ENCODE measurements at places on chromosomes 4 and X.

GRCh38 chr4:85952528-85952927 lies 407.3 kb downstream of the MAPK10 start:
- DNase-seq = no peak

GRCh38 chrX:38233891-38234667 lies 13.4 kb upstream of the SRPX start:
- DNase-seq = no peak

GRCh38 chr4:86506591-86506990 lies 87.5 kb upstream of the PTPN13 start:
- DNase-seq = no peak

- DNase-seq = no peak
These were observed 722 bp upstream of the NBDY start for GRCh38 chrX:56728321-56728720.

GRCh38 chr4:108429662-108430061 lies 190.7 kb upstream of the RPL34 start:
- no peak for DNase-seq

DNA sequence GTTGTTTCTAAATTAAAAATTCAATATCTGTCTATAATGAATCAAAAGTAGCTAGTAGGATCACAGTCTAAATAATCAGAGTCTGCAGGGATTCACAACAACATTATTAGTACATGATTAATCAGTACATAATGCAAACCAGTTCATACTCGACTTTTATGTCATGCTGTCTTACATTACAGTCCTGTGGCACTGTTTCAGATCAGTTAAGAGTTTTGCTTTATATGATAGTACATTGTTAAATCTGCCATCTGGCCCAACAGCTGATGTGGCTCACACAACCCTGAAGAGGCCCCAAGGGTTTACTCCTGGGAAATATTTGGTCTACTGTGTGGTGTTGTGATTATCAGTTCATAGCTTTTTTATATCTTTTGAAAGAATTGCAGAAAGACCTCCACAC lies 247.1 kb upstream of the ETNPPL start:
- no peak for DNase-seq

DNA sequence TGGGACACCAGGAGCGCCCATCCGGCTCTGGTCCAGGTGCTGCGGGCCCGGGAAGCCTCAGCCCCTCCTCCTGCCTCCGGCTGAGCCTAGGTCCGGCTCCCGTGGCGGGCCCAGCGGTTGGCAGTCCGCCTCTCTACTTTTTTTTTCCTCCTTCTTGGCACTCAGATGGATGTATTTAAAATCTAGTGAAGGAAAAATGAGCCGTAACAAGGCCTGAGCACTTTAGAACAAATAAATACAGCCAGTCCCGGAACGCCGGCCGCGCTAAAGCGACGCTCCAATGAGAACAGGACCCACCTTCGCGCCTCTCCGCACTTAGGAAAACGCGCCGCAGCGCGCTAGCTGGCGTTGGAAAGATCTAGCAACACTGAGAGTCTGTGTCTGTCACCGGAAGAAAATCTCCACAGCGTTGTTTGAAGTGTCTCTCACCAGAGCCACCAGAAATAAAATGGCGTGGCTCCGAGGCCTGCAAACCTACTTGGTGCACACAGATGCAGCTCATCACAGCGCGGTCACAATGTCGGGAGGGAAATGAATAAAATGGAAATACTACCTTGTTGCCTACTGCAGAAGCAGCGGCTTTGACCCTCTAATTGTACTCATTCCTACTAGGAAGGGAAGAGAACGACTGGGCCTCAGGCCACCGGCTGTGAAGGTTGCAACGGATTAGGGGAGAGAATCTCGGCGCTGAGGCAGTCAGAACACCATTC lies 4.7 kb downstream of the NEUROG2 start:
- no peak for DNase-seq

DNA sequence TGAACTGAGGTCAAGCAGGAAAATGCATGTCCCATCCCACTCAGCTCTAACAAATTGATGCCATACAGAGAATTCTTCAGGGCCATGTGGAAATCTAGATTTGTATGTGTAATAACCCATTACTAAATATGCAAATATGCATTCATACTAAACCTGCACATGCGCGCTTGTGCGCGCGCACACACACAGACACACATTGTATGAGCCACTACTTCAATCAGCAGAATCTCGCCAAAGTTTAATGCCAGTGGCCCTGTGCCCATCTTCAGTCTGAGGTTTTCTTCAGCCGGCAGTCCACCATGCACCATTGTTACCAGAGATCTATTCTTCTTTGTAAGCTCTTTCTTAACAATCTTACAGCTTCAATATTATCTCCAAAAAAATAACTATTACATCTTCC lies 276.4 kb downstream of the PDGFC start:
- DNase-seq = no peak

- no peak for DNase-seq
These were observed 219.2 kb downstream of the KIT start for GRCh38 chr4:54877006-54877405.

- no peak for DNase-seq
These were observed 102.1 kb downstream of the ANOS1 start for GRCh38 chrX:8629871-8630270.

DNA sequence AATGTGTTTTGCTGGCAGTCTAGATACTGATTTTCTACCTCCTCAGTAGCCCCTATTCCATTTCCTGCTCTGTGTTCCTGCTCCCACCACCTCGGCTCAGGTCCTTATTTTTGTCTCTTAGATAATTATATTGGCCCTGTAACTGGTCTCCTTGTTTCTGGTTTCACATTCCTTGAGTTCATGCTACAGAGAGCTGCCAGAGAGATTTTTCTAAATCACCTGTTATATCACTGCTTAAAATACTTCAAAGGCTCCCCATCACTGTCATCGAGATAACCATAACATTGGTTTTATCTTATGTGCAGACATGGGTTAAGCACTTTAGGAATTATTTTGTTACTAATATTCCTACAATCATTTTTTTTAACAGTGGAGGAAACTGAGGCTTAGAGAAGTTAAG lies 9.6 kb downstream of the SYNPO2 start:
- no peak for DNase-seq

DNA sequence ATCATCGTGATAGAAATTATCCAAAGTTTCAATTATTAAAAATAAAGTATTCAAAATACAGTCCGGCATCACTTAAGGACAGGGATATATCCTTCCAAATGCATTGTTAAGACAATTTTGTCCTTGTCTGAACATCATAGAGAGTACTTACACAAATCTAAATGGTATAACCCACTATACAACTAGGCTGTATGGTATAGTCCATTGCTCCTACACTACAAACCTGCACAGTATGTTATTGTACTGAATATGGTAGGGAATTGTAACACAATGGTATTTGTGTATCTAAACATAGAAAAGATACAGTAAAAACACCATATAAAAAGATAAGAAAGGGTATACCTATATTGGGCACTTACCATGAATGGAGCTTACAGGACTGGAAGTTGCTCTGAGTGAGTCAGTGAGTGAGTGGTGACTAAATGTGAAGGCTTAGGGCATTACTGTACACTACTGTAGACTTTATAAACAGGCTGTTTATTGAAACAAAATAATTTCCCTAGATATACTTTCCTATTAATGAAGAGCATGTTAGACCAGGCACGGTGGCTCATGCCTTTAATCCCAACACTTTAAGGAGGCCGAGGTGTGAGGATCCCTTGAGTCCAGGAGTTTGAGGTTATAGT lies 44.8 kb upstream of the PTPN13 start:
- DNase-seq = no peak

DNA sequence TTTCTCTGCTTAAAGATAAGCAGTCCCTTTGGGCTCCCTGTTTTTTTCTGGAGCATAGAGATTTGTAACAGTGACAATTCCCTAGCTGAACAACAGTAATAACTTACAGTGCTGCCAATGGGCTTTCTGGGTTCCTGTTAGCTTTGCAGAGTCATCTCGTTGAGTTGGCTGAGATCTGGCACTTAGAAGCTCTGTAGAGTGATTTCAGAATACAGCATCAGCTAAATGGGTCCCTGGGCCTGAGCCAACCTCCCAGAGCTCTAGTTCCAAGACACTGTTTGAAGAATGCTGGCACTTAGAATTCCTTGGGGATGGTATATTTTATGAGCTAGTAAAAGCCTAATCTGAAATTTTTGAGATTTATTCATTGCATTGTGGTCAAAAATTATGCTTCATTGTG lies 43.5 kb upstream of the SERTM2 start:
- no peak for DNase-seq

DNA sequence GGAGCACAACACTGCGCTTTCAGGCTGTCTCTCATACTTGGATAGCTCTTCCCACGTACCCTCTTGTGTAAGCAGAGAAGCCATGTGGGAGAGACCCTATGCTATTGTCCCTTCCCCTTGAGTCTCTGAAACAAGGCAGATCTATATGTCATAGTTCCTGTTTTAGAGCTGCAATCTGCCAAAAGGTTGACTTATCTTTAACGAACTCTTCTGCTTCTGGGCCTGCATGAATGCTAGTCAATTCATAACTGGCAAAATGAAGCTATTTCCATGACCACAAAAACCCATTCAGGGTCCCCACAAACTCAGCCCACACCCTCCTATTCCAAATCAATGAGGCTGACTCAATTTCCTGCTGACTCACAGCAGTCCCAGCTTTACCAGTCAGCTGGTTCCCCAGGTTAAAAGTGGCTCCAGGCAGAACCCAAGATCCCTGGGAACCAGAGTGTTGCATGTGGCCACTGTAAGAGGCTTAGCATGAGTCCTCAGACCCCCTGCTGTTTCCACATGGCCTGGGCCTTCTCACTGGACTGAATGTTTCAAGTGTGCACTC lies 25.3 kb upstream of the SOD3 start:
- DNase-seq = no peak

DNA sequence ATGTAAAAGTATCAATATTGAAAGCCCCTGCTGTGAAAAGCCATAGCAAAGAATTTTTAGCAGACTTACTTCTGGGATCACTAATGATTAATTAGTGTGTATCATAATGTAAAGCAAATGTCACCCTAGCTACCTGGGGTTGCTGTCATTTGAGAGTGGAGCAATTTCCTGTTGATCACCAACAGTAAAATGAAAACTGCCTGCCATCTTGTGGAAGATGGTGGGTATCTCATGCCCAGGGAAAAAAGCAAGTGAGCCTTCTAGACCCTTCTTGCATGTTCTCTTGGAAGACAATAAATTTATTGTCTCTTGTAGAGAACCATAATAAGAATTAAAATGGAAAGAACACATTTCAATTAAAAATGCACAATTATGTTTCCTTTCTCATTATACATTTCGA lies 360.2 kb downstream of the ZIC3 start:
- no peak for DNase-seq

DNA sequence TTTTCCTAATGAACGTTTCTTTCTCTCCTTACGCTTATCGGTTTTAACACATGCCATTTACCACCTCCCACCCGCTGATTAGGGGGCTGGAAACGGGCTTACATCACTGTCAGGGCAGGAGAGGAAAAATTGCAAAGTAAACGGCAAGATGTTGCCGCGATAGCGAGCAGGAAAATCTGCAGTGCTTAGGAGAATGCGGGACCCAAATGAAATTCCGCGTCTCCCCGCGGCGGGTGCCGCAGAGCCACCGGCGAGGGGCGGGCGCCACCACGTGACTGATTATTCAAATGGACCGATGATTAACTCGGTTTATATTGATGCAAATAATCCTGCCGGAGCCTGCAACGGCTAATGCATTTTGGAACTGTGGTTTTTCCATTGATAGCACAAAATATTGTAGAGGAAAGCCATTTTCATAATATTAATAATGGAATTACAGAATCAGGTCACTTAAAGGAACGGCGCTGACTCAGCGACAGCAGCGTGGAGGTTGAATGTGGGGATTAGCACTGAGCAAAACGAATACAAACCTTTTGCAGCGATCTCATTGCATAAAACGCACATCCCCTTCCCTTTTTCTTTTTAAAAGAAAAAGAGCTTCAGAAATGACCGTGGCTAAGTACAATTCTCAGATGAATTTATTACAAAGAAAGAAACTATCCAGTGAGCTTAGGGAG lies 224.2 kb downstream of the STIM2 start:
- DNase-seq = no peak

- DNase-seq = no peak
These were observed 203.5 kb downstream of the PRDM5 start for GRCh38 chr4:120718979-120719566.

- DNase-seq = no peak
These were observed 39.5 kb downstream of the TMEM154 start for GRCh38 chr4:152640058-152640921.

GRCh38 chr4:125140966-125141495 lies 173.7 kb upstream of the FAT4 start:
- no peak for DNase-seq

- DNase-seq = no peak
These were observed 443.0 kb downstream of the PCDH10 start for GRCh38 chr4:133592106-133592505.

DNA sequence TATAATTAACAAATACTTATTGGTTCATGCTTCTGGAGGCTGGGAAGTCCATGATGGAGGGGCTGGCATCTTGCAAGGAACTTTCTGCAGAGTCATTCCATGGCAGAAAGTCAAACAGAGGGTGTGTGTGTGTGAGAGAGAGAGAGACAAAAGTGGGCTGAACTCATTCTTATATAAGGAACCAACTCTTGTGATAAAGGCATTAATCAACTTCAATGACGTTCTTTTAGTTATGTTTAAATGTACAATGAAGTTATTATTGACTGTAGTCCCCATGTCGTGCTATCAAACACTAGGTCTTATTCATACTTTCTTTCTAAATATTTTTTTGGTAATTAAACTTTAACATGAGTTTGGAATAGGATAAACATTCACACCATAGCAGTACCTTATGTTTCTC lies 1408.8 kb downstream of the STIM2 start:
- DNase-seq = no peak

DNA sequence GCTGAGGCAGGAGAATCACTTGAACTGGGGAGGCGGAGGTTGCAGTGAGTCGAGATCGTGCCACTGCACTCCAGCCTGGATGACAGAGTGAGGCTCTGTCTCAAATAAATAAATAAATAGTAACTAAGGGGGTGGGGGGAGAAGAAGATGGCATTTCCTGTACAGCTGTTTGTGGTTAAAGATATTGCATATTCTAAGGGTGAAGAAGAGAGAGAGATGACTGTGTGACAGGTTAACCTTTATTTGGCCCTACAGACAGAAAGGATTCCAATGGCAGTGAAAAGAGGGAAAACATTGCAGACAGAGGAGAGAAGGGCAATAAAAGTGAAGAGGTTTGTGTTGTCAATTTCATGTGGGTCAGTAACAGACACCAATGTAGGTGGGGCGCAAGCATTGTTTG lies 9.4 kb downstream of the TASL start:
- no peak for DNase-seq

DNA sequence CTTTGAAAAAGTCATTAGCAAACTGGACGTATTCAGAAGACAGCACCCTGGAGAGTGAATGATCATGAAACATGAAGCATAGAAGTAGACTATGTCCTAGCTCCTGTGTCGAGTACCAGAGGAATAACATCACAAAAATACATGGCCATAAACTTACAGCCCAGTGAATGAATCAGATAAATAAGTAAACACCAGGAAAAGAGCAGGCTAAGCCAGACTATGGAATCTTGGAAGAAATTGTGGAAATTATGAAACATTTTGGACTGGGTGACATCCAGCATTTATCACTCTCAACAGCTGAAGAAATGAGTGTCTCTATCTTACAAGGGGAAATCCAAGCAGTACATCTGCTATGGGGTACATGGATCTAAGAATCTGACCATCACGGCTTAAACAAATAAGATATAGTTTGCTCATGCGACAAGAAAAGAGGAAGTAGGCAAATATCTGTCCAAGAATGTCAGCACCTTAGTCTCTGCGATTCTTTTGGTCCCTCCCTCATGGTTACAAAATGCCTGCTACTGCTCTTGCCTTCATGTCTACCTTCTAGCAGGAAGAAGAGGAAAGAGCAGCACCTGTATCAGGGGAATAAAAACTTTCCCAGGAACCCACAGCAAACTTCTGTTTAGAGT lies 481.5 kb downstream of the BCOR start:
- DNase-seq = no peak

- DNase-seq = no peak
These were observed 146.3 kb upstream of the ATP6AP2 start for GRCh38 chrX:40434443-40434842.
